Left cardiac atrium (tissue), 4 donors: ENCODE measurements at places on chromosomes 6 and 20. TPM values are rescaled to one million over a fixed set of nuclear protein-coding genes. Genes with fewer than 3 reads are reported as not detected.

CCN2 gene
- 230 TPM for total RNA-seq

LKAAEAR1 gene
- total RNA-seq = 0.41 TPM

SYNDIG1 gene
- 16.7 TPM for total RNA-seq

MRAP2 gene
- 1.2 TPM for total RNA-seq

THBD gene
- 20.6 TPM for total RNA-seq

NFKBIL1 gene
- total RNA-seq = 12.9 TPM

EYS gene
- total RNA-seq = not detected

FABP7 gene
- not detected for total RNA-seq

LIN28B gene
- total RNA-seq = not detected

F13A1 gene
- total RNA-seq = 122 TPM

MCHR2 gene
- not detected for total RNA-seq

COL9A1 gene
- 0.29 TPM for total RNA-seq

NFATC2 gene
- total RNA-seq = 7.0 TPM

IP6K3 gene
- 29.4 TPM for total RNA-seq

DHX16 gene
- 18.6 TPM for total RNA-seq

RAB44 gene
- 0.05 TPM for total RNA-seq

MAS1L gene
- total RNA-seq = 0.24 TPM

TP53RK gene
- 6.8 TPM for total RNA-seq
